ENCODE measurements at places on chromosomes 7 and 10. TPM values are rescaled to one million over a fixed set of nuclear protein-coding genes. Genes with fewer than 3 reads are reported as not detected.

The THSD7A gene
- total RNA-seq, result 3.8 TPM

The CAMK2B gene
- 5.9 TPM for total RNA-seq

The UNCX gene
- not detected for total RNA-seq

The ZNF37A gene
- total RNA-seq, result 12.2 TPM

The SYT15 gene
- total RNA-seq, result 1.1 TPM

The ATP5F1C gene
- 250 TPM for total RNA-seq

The ZP3 gene
- 0.49 TPM for total RNA-seq

The PON1 gene
- total RNA-seq, result 0.31 TPM

The BTBD16 gene
- total RNA-seq, result 0.27 TPM

The LRIT1 gene
- total RNA-seq, result not detected

The TMED4 gene
- 97.8 TPM for total RNA-seq

The VWDE gene
- 1.6 TPM for total RNA-seq

The SPRN gene
- total RNA-seq, result 0.53 TPM

DNA sequence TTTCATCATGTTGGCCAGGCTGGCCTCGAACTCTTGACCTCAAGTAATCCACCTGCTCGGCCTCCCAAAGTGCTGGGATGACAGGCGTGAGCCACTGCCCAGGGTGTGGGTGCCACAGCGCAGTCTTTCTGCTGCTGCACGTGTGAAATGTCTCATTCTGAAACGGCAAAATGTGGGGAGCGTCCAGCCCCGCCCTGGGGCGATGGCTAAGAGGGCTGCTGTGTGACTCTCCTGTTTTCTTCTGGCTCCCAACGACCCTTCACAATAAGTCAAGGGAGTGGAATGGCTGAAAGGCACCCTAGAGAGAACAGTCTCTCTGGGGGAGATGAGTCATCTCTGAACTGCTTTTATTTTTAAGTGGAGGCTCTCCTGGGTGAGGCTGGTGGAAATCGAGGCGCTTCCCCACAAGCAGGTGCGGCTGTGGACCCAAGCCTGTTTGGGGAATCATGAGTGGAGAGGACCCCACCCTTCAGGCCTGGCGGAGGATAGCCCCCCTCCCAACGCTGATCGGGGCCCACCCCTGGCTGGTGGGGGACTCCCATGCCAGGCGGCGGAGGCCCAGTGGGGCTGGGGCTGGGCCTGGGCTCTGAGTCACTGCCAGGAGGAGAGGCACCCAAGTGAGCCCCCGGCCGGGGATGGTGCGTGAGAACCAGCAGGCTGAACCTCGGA lies 18.0 kb downstream of the ADAP1 start:
- DNase-seq, result no peak

GRCh38 chr10:103901299-103901698 lies 16.7 kb downstream of the STN1 start:
- DNase-seq, result no peak

GRCh38 chr10:43000651-43001426 lies 76.0 kb upstream of the RET start:
- no peak for DNase-seq

- peak; percentile 13 for DNase-seq
These were observed 1079.9 kb upstream of the LRRTM3 start for GRCh38 chr10:65845916-65846315.

DNA sequence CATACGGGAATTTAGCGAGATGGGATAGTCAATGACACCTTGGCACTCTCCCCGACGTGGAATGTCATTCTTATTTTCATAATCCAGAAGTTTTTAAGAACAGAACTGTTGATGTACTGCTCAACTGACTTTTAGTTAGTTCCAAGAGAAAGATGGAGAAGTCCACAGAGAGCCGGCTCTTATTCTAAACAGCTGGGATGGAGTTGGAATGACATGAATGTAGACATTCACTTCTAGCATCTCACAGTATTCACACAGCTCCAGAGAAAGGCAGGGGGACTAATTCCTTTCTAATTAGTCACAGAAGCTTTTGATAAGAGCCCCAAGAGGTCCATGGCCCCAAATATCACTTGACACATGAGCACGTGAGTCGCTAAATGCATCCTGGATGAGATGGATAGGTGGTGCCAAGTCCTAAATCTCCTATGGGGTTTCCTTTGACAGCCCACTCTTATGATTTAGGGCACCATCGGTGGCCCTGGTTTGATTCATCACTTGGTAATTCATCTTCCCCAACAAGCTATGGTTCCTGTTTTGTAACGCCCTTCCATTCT lies 420.3 kb upstream of the AUTS2 start:
- DNase-seq, result peak; percentile 74

GRCh38 chr7:39951226-39952194 lies 1.5 kb downstream of the CDK13 start:
- peak; percentile 68 for DNase-seq

- no peak for DNase-seq
These were observed 422.8 kb downstream of the GATA3 start for GRCh38 chr10:8477300-8477699.

DNA sequence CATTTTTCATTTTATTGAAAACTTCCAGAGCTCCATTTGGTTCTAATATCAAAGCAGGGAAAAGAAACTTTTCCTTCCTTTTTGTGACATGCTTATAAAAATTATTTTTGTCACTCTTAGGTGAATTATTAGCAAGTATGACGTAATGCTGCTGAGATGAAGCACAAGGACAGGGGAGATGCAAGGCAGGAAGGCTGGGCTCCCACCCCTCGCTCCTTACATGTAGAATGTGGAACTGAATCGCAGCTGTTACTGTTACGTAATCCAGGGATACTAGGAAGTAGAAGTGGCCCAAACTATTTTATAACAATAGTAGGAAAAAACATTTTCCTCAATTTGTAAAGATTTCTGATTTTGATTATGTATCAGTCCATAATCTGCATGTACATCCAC lies 17.1 kb upstream of the GTPBP4 start:
- peak; percentile 78 for DNase-seq

DNA sequence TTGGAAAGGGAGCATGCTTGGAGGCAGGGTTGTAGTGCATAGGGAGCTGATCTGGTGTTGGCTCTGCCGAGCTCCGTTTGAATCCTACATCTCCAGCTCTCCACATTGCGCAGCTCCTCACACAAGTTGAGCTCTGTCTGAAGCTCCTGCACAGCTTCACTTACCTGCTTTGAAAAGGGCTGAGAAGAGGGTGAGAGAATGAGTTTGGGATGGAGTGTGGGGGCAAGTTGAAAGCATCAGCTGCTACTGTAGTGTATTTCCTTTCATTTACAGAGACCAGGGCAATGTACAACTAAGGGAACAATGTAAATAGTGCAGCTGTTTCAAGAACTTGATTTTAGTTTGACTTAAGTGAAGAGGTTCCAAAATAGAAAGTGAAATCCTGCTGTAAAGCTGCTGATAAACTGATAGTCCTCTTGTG lies 88.5 kb downstream of the VTI1A start:
- DNase-seq, result peak; percentile 83

DNA sequence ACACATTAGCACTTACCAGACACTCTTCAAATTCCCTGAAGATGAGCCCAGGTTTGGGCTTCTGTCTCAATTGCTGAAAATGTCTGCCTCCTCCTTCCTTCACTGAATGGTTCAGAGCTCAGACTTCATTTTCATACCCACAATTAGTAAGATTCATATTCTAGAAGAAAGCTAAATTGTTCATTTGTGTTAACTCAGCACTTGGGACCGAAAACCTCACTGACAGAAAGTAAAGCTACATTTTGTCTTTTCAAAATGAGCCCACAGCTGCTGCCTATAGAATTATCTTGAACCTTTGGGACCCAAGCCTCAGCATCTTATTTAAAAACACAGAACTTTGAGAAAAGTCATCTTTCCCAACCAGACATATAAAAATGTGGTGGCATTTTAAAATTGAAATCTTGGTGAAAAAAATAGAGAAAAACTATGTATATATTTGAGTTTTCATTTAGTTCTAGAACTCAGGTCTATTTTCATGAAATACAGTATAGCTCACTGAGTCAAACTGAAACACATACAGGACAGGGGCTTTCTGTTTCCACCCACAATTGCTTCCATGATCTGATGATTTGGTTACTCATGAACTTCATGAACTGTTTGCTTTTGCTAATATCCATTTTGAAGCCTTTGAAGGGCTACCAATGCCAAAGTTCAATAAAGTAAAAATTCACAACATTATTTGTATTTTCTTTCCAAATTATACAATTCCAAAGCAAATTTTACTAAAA lies 119.1 kb upstream of the PFKP start:
- DNase-seq, result no peak

- DNase-seq, result peak; percentile 85
These were observed 115.8 kb upstream of the ITGB1 start for GRCh38 chr10:33073641-33074415.

DNA sequence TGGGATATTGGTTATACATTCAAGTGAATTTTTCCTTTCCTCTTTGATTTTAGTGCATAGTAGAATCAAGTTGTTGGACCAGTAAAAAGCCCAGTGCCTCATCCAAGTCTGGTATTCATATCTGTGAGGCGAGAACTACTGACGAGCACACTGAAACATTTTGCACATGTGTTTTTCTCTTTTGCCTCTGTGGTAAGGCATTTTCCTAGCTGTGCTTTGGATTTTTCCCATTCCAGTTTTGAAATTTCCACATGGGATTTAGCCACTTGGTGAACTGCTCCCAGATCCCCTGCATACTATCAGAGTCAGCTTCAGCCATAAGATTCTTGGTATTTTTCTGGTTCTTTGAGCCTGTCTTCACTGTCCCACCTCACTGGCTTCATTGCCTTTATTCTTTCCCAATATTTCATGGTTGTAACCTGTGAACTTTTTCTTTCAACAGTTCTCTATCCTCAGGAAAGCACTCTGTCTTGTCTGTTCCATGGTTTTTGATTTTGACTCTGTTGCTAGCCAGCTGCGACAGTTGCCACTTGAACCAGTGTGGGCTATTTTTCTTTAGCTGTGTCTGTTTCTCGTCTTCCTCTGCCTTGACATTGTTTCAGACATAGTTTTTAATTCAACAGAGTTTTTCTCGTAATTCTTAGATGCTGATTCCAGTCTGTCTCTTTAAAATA lies 239.0 kb downstream of the REEP3 start:
- DNase-seq, result peak; percentile 92

DNA sequence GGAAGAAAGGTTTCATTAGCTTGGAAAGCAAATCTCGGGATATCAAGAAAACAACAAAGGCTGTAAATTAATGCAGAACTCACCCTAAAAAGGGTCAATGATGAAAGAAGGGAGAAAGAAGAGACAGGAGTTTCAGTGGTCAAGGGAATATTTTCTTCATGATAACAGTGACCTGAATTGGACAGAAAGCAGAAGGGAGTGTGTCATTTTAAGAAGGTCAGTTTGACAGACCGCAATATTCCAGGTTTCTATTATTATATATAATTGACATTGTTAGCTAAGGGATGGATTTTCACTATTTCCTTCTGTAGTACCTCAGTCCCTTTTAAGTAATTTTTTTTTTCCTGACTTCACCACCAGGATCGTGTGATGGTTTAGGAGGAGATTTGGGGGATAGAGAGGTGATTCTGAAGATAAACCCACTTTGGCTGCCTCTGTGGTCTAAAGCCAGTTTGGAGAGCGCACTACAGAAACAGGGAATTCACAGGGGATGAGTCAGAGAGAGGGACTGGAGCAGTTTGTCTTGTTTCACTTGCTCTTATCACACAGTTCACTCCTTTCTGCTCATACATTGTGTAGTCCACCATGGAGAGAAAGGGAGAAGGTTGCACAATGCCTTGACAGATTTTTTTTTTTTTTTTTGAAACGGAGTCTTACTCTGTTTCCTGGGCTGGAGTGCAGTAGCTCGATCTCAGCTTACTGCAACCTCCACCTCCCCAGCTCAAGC lies 417.9 kb downstream of the AUTS2 start:
- no peak for DNase-seq

GRCh38 chr10:124020981-124021815 lies 72.2 kb downstream of the CHST15 start:
- DNase-seq, result peak; percentile 49

DNA sequence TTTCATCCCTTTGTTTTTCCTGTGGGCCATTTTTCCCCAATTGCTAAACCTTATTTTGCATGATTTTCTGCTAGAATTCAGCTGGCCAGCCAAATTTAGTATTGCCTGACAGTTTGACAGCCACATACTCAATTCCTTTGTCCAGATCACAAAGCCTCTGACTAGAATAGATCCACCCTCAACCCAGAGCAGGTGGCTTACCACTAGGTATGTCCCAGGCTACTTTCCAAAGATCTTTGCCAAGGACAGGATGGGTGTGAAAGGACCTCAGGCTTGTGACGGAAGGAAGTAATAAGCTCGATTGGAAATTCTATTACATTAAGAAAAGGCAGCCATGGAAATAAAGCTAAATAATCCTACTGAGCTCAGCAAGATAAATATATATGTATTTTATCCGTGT lies 50.6 kb upstream of the AGK start:
- no peak for DNase-seq

GRCh38 chr7:55977831-55978230 lies 13.4 kb downstream of the NIPSNAP2 start:
- peak; percentile 24 for DNase-seq

DNA sequence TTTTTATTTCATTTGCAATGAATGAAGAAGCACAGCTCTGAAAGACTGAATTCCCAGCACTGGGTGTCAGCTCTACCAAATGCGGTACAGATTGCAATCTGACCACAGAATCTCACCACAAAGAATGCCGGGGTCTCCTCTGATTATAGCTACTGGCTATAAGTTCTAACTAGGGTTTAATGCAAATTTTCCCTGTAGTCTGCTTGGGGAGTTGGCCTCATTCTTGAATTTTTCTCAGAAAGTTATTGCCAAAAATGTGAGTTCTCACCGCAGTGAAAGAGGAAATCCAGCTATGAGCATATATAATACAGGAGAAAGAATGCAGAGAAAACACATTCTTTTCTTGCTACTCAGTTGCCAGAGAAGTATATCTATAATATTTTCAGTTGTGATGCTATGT lies 1255.7 kb upstream of the LRRTM3 start:
- DNase-seq, result peak; percentile 46

DNA sequence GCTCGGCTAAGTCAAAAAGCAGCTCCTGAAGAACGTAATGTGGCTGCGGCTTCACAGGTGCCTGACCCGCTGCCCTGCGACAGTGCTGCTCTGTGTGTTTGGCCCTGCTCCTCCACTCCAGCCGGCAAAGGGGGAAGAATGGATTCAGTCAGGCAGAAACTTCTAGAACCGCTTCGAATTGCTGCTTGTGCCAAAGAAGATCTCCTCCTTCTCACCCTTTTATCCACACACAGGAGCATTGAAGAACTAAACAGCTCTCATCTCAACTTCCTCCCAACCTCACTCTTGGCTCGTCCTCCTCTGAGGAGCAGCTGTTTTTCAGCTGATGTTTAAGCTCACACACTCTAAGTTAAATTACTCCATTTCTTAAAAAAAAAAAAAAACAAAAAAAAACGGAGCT lies 651.4 kb downstream of the INHBA start:
- DNase-seq, result peak; percentile 94

GRCh38 chr10:79050896-79051555 lies 17.7 kb upstream of the ZMIZ1 start:
- DNase-seq, result no peak

- peak; percentile 44 for DNase-seq
These were observed 165.9 kb upstream of the PLXNA4 start for GRCh38 chr7:132742189-132742612.

GRCh38 chr10:80462981-80463741 lies 9.1 kb downstream of the TSPAN14 start:
- DNase-seq, result peak; percentile 54

Measured in muscle of leg (tissue), 16 donors.